ENCODE measurements at places on chromosomes 7 and 10. TPM values are rescaled to one million over a fixed set of nuclear protein-coding genes. Genes with fewer than 3 reads are reported as not detected.

- DNase-seq = no peak
Measured at GRCh38 chr10:112972606-112973005, 22.6 kb downstream of the TCF7L2 start.

- no peak for DNase-seq
Measured at GRCh38 chr10:32349968-32350738, 3.2 kb upstream of the EPC1 start.

DNA sequence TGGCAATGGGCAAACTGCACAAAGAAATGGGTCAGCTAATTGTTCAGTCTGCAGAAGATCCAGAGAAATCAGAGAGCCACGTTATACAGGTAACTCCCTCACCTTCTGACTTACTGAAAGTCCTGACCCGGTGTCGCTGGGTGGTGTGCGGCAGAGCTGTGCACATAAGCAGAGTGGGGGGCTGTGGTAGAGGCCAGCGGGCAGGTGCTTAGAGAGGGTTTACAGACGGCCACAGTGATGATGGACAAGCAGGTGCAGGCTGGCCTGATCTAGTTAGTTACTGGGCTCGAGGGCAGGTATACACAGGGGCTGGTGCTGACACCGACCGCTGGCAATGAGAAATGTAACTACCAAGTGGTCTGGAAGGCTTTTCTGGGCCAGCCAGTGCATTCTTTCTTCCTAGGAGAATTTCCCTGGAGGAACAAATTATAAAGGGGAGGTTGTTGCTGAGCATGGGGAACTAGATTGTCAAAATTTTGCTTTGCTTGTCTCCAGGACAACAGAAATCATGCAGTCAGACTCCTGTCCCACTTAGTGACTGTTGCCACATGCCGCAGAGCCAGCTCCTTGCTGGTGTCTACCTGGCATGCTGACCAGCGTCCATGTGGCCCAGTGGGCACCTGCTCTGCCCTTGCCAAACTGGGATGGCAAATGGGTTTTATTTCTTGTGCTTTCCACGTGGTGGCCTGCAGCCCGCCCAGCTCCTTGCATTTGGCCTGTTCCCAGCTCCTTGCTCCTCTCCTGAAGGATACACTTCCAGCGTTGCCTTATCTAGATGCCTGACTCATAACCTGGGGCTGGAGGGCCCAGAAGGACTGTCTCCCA lies 28.8 kb downstream of the DENND10 start:
- no peak for DNase-seq

- peak; percentile 44 for DNase-seq
Measured at GRCh38 chr7:5689118-5689517, 92.3 kb downstream of the RNF216 start.

GRCh38 chr7:143973870-143974416 lies 19.3 kb downstream of the OR2F1 start:
- DNase-seq = no peak

DNA sequence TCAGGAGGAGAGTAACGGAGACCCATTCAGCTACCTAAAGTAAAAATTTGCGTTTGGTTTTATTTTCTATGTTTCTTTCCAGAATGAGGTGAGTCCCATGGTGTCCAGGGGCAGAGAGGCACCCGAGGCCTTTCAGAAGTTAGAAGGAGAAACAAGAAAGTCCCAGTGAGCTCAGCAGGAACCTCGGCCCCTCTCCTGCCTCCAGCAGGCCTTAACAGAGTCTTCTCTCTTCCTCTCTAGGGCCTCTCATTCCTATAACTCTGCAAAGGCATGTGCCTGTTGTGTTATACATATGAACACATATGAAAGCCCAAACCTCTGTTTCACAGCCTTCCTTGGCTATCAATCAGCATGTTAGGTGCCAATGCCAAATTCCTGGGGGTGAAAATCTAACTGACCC lies 20.8 kb upstream of the IKZF1 start:
- no peak for DNase-seq

DNA sequence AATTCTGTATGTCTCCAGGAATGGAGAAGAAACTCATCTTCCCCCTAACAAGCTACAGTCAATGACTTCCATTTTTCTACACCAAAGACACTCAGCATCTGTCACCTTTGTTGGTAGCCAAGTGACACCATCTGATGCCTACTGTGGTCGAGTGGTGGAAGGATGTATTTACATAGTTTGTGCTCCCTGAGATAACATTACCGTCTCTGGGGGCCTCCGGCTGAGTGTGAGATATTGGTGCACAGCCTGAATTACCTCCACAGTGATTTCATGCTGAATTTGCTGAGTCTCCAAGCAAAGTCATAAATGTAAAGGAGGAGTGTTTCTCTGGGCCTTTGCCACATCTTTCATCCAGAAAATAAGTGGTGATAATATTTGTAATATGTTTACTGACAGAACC lies 114.0 kb downstream of the GRID1 start:
- DNase-seq = no peak

GRCh38 chr7:156651474-156651873 lies 10.9 kb downstream of the RNF32 start:
- DNase-seq = no peak

DNA sequence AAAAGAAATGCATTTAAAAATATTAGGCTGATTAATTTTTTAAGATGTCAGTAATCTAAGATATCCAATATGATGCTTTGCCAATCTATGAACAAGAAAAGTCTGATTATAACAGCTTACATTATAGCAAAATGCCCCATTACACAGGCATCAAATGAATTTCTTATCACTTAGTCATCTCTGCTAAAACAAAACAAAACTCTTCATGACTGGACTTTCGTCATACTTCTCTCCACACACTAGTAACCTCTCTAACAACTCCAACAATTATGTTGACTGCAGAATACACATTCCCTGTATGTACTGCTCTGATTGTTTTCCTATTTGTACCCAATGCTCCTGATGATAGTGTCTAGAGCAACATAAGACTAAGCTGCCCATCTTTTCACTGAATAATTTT lies 3.8 kb upstream of the MKI67 start:
- DNase-seq = no peak

- DNase-seq = no peak
Measured at GRCh38 chr7:151078233-151079040, 2.2 kb downstream of the FASTK start.

- DNase-seq = no peak
Measured at GRCh38 chr7:139304517-139304916, 36.6 kb upstream of the FMC1 start.

GRCh38 chr10:116848944-116849247 lies 403 bp upstream of the ENO4 start:
- no peak for DNase-seq

DNA sequence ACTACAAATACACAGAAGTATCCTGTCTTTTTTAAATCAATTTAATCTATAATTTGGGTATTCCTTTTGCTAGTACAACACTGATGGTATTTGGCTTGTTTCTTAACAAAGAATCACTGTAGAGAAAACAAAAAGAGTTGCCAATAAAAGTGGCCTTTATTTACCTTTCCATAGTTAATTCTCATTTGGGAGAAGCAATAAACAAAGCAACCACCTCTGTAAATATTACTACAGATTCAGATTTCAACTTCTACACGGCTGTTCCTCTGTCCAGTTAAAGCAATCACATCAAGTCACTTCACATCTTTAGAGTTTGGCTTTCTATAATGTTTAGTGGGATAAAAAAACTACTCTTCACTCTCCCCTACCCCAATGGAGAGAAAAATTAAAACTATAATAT lies 34.4 kb downstream of the ERCC6 start:
- no peak for DNase-seq

- no peak for DNase-seq
Measured at GRCh38 chr7:69654381-69654780, 56.1 kb downstream of the AUTS2 start.

DNA sequence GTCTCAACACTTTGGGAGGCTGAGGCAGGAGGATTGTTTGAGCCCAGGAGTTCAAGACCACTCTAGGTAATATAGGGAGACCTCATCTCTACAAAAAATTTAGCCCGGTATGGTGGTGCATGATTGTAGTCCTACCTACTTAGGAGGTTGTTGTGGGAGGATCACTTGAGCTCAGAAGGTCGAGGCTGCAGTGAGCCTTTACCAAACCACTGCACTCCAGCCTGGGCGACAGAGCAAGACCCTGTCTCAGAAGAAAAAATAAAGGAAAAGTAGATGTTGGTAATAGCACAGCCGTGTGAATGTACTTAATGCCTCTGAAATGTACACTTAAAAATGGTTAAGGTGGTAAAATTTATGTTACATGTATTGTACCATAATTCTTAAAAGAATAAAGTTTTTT lies 25.3 kb downstream of the TIMM23 start:
- no peak for DNase-seq

DNA sequence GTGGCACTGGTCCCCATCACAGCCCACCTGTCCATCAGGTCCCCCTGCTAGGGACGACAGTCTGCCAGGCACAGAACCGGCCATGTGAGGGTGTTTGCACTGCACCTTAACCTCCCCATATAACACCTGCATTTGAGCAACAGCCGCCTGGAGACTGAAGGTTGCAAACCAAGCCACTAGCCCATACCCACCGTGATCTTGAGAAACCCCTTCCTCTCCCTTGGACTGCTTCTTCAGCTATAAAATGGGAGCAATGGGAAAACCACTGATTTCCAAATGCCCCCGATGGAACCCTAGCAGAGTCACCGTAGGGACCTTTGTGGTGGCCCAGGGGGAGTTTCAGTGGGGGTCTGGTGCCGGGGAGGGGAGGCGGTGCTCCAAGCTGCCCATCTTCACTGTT lies 120.1 kb downstream of the NPTX2 start:
- DNase-seq = no peak

DNA sequence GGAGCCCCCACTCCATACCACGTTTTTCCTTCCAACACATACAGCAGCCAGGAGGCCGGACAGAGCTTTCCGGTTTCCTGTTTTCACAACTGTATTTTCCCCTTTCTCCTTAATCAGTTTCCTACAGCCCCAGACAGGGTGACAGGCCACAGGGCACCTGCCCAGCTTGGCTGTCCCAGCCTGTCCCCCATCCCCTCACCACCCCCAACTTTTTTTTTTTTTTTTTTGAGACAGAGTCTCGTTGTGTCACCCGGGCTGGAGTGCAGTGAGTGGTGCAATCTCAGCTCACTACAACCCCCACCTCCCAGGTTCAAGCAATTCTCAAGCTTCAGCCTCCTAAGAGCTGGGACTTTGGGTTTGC lies 10.3 kb upstream of the HSPB1 start:
- no peak for DNase-seq

DNA sequence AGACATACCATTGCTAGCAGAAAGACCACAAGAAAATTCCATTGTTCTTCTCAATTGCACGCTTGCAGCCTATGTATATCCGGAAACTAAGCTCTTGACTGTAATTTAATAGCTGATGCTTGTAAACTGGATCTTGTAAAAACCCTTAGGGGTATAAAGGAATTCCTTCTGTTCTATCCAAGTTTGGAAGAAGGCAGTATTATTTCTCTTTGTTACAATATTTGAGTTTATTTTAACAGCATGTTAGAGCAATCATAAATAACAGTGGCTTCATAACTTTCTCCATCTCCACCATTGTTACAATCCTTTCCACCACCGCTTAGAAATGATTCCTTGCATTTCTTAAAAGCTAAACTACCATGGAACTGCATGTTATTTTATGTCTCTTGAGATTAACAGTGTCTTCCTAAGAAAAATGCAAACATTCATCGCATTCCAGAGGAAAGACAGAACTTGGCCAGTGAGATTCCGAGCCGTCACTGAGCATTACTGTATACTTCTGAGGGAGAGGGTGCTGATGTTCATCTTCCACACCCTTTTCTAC lies 92.5 kb downstream of the TRIL start:
- no peak for DNase-seq

The GAD2 gene
- not detected for total RNA-seq

The RSPH10B gene
- 0.56 TPM for total RNA-seq

The NKX1-2 gene
- not detected for total RNA-seq

The BET1 gene
- 15.5 TPM for total RNA-seq

The TMEM229A gene
- not detected for total RNA-seq

The ZDHHC4 gene
- total RNA-seq = 30.3 TPM

The ELN gene
- total RNA-seq = not detected

The SHLD2 gene
- 28.0 TPM for total RNA-seq

The STAG3 gene
- 4.8 TPM for total RNA-seq

The ZNF438 gene
- total RNA-seq = 2.7 TPM

The ARMC3 gene
- total RNA-seq = not detected
